GM19239 (cell line): ENCODE measurements at places on chromosomes 4 and X.

DNA sequence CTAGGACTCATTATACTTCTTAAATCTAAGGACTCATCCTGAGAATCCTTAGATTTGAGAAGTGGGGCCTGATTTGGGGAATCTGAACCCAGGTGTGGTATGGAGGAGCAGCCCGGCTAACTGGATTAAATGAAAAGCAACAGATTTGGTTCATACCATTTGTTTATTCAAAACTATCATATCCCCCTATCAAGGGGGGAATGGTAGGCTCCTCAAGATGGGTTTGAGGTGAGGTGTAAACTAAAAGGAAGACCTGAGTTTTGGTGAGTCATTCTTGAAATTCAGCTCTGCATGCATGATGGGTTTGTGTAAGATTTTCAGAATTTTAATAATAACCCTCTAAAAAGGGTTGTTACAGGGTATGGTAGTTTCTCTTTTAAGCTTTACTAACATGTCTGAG, 53.4 kb downstream of the CASP6 start:
- peak; percentile 40 for DNase-seq

DNA sequence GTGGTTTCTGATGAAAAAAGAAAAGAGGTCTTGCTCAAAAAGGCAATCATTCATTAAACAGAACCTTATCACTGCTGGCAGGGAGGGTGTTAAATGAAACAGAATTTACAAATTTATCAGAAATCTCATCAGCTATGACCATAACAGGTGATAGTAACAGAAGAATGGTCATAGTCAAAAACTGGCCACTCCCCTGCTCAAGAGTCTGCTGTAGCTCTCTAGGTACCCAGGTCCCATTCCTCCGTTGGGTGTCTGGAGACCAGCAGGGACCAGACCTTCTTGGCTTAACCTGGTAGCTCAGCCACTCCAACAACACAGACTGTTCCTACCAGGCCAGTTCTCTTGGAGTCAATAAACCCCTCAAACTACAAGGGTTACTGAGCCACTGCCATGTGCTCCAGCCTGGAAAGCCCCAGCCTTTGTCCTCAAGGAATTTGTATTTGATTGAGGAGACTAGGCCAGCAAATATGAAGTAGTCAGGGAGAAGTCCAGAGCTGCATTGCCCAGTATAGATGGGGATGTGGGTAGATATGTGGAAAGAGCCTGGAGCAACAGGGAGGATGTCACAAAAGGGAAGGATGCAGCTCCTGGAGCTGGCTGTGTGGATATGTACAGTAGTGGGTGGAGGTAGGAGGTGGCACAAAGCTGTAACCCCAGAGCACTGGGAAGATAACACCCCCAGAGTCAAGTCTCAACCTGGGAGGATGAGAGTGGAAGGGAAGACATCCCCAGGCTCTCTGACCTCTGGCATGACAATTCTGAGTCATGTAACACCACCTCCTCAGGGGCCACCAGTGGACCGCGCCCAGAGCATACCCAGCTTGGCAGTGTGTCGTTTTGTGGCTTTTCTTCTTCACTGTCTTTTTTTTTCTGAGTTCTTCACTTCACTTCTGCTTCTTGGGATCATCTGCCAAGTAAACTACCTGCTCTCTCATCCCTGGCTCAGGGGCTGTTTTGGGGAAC, 21.9 kb downstream of the RASL11B start:
- no peak for DNase-seq

DNA sequence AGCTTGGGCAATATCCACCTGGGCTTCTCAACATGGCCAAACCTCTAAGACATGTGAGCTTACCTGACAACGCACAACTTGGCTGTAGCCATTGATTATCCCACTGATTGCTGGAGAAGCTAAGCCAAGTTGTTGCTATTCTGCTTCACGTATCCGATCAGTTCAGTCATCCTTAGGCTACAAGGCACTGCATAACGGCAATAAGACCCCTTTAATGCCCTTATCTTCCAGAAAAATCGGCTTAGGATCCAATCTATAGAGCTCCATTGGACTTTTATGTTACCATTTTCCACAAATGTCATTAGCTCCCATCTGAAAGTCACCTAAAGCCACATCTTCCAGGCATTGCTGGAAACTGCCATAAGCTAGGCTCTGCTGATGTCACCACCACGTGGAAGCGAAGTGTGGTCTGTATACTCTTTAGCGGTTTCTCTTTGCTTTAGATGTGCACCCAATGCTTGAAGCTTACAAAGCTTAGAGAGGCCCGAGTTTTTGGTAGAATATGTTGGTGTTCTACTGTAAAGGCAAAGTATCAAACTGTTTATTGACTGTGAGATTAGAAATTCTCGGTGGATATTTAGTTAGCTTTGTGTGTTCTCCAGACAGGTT, 163.1 kb downstream of the CPE start:
- DNase-seq: no peak

DNA sequence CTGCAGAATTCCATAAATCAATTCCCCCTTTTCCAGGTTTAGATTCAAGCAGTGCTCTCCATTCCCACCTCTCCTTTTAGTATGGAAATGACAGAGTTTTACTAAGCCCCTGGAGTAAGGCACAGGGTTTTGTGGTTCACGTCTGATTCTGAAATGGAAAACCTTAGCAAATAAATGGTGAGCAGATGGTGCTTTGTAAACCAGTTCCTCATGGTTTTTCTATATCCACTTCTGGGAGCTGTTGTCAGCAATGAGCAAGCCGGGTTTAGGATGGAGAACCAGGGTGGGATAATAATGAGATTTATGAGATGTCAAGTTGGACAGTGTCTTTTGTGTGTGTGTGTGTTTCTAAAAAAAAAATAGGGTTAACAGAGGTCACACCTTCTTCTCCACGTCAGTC, 113.8 kb upstream of the RBPJ start:
- no peak for DNase-seq

DNA sequence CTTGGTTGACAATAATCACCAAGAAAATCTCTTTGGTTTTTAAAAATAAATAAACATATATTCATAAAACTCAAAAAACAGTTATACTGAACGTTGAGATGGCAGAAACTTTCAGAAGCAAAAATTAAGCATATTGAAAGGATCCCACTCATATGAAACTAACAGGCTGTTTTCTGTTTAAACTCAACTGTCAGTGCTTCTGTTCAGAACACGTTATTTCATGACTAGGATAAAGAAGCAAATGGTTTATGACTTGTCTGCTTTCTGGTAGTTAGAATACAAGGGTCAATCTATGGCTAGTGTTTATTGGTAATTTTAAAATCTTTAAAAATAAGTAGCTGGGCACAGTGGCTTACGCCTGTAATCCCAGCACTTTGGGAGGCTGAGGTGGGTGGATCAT, 4.1 kb downstream of the GPR82 start:
- no peak for DNase-seq

- DNase-seq: no peak
These were observed 1814.9 kb downstream of the STIM2 start for GRCh38 chr4:28675582-28675981.

- DNase-seq: no peak
These were observed 108.0 kb downstream of the CPZ start for GRCh38 chr4:8700531-8700930.

- no peak for DNase-seq
These were observed 202.5 kb downstream of the PALLD start for GRCh38 chr4:168699224-168699878.

GRCh38 chr4:184019076-184019475, 114.0 kb downstream of the STOX2 start:
- DNase-seq: no peak

GRCh38 chr4:136741468-136741867, 790.8 kb downstream of the PCDH18 start:
- DNase-seq: no peak

DNA sequence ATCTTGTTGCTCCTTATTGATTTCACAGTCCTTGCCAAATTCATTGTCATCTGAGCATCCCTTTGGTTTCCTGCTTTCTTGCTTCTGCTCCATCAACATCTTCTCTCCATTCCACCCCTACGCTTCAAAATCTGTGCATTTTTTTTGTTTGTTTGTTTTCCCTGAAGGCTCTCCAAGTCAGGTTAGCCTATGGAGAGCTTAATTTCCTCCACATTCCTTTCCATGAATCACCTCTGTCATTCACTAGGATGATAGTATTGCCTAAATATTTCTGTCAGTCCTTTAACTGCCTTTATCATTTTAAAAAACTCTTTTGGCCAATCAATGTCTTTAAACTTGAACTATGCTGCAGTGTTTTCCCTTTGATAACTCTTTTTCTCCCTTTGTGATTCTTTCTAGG, 67.7 kb downstream of the PPARGC1A start:
- no peak for DNase-seq

GRCh38 chr4:128286474-128287058, 1.0 kb downstream of the PGRMC2 start:
- peak; percentile 21 for DNase-seq
